Heart right ventricle (tissue), 16 donors: ENCODE measurements at places on chromosomes 2 and 18. TPM values are rescaled to one million over a fixed set of nuclear protein-coding genes. Genes with fewer than 3 reads are reported as not detected.

DNA sequence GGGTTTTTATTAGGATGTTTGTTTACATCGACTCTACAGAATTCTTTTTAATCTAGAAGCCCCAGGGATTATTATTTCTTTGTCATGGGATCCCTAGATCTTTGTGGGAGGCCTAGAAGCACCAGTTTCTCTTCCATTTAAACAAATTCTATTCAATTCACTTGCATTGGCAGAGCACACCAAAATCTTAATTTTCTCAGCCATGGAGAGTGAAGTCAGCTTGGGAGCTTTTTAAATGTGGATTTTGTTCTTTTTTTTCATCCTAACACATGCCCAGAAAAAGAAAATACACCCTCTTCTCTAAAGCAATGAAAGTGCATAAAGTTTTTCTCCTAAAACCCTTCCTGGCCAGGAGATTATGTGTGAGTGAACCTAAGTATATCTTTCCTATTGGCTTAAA is 38.5 kb downstream of the CDCA7 start:
- H3K36me3 ChIP-seq: no peaks in the 10 kb centered on the region
- no peak for DNase-seq
- no peaks in the 10 kb centered on the region for H3K4me1 ChIP-seq
- no peak overlapping the region for H3K4me3 ChIP-seq

DNA sequence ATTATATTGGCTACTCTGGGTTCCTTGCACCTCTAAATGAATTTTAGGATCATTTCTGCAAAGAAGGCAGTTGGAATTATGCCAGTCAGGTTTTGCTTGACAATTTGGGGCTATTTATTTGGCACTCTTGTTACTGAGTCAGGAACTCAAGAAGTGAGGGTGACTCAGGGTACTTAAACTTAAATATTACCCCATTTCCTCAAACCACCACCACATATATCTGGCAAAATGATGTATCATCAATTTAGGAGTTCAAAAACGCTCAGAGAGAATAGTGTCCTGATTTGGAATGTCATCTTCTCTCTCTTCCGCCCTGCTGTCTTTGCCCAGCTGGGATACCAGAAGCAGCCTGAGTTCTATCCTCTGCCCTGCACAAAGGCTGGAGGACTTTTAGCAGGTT is 2.4 kb upstream of the THNSL2 start:
- DNase-seq: no peak
- no peak overlapping the region for H3K4me3 ChIP-seq
- H3K27me3 ChIP-seq: no peaks in the 10 kb centered on the region
- H3K36me3 ChIP-seq: no peaks in the 10 kb centered on the region

DNA sequence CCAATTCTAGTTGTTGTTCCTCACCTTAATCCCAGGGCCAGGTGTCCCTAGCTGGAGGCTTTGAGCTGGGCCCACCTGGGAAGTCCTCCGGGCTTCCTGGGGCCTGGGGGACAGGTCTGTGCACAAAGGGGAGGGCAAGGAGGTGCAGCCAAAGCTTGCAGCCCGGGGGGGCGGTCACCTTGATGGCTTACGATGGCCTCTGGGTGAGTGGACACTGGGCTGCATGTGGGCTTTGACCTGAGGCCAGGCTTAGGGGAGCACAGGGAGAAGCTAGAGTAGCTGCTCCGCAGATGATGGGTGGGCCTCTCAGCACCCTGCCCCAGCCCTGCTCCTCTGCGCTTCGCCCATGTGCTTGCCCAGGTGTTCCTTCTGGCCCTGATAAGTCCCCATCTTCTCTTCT is 41.8 kb upstream of the HAAO start:
- no peak overlapping the region for H3K27ac ChIP-seq
- no peaks in the 10 kb centered on the region for H3K27me3 ChIP-seq
- no peak for DNase-seq
- H3K36me3 ChIP-seq: no peaks in the 10 kb centered on the region
- H3K4me3 ChIP-seq: no peak overlapping the region

DNA sequence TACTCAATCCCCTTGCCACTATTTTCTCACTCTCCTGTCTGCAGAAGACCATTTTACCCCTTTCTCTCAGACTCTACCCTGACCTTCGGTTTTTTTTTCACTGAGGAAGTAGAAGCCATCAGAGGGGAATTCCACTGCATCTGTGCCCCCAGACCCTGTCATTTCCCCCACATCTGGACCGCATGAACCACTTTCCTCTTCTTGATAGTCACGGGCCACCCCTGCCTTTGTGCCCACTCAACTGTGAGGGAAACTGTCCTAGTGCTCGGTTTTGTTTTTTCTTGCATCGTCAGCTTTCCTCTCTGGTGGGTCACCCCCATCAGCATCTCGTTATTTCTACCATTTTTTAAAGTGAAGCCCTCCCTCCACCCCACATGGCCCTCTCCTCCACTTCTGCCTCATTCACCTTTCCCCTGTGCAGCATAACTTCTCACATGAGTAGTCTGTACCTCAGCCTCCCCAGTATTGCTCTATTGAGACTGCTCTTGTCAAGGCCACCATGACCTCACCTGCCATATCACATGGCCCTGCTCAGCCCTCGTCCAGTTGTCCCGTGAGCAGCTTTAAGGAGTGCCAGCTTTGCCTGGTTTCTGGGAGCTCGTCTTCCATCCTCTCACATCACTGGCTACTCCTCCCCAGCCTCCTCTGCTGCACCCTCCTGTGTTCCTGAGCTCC is 32.4 kb downstream of the TMEM87B start:
- DNase-seq: no peak
- H3K36me3 ChIP-seq: peaks cover 97% of the 10 kb centered on the region
- H3K27ac ChIP-seq: no peak overlapping the region
- peaks cover 7% of the 10 kb centered on the region for H3K4me1 ChIP-seq
- H3K27me3 ChIP-seq: no peaks in the 10 kb centered on the region

The STPG4 gene
- not detected for total RNA-seq

- H3K27ac ChIP-seq: no peak overlapping the region
- no peak overlapping the region for H3K4me3 ChIP-seq
- no peaks in the 10 kb centered on the region for H3K36me3 ChIP-seq
- no peaks in the 10 kb centered on the region for H3K27me3 ChIP-seq
- no peak for DNase-seq
Measured at GRCh38 chr2:69764286-69765095, 22.6 kb downstream of the ANXA4 start.

DNA sequence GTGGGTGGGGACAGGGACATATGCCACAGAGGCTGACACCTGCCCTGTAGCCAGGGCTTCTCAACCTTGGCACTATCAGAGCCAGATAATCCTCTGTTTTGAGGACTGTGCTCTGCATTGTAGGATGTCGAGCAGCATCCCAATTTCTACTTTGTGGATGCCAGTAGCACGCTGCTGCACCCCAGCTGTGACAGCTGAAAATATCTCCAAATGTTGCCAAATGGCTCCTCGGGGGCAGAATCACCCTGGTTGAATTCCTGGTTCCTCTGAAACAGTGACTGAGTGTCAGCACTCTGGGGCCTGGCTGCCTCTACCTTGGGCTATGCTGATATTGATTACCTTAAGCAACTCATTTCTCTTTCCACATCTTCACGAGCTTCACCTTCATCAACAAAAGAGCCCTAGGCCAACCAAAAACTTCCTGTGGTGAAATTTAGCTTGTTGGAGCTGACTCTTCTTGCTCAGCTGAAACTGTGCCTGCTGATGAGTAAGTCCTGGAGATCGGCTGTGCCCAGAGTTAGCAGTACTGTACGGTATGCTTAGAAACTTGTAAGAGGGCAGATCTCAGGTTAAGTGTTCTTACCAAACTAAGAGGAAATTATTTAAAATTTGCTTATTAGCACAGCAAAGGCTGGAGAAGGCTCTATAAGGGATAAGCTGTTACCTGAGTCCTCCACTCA is 138.1 kb downstream of the SEPTIN10 start:
- no peak overlapping the region for H3K27ac ChIP-seq
- no peaks in the 10 kb centered on the region for H3K27me3 ChIP-seq
- H3K4me3 ChIP-seq: no peak overlapping the region
- H3K36me3 ChIP-seq: no peaks in the 10 kb centered on the region
- H3K4me1 ChIP-seq: peaks cover 6% of the 10 kb centered on the region

The ACTR2 gene
- total RNA-seq: 115 TPM

The AFF3 gene
- total RNA-seq: 4.9 TPM

The NAT8 gene
- total RNA-seq: not detected

The MOB1A gene
- 65.3 TPM for total RNA-seq

DNA sequence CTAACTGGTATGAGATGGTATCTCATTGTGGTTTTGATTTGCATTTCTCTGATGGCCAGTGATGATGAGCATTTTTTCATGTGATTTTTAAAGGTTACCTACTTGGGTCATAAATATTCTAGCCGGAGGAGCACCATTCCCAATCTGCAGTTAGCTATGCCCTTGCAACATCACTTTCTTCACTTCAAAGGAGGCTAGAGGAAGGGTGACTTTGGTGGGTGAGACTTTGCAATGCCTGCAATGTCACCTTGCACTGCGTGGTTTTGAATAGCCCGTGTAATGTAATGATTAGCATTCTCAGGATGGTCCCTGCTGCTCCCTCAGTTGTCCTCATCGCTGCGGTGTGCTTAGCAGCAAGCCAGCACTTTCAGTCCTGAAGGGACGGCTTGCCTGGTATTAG is 56.1 kb upstream of the CHRNA1 start:
- H3K4me1 ChIP-seq: no peaks in the 10 kb centered on the region
- H3K27me3 ChIP-seq: no peaks in the 10 kb centered on the region
- H3K36me3 ChIP-seq: no peaks in the 10 kb centered on the region
- no peak overlapping the region for H3K4me3 ChIP-seq

The PROM2 gene
- total RNA-seq: 0.83 TPM

GRCh38 chr2:11480406-11480805 is 14.4 kb upstream of the E2F6 start:
- DNase-seq: no peak
- H3K27ac ChIP-seq: no peak overlapping the region
- peaks cover 24% of the 10 kb centered on the region for H3K27me3 ChIP-seq
- no peak overlapping the region for H3K4me3 ChIP-seq

The ERFE gene
- total RNA-seq: 0.55 TPM

GRCh38 chr18:12031846-12032245 is 50.5 kb downstream of the IMPA2 start:
- no peak overlapping the region for H3K27ac ChIP-seq
- H3K4me3 ChIP-seq: no peak overlapping the region
- H3K36me3 ChIP-seq: peaks cover 32% of the 10 kb centered on the region
- H3K27me3 ChIP-seq: no peaks in the 10 kb centered on the region
- DNase-seq: peak; percentile 59

- H3K36me3 ChIP-seq: no peaks in the 10 kb centered on the region
- H3K27ac ChIP-seq: no peak overlapping the region
- H3K27me3 ChIP-seq: no peaks in the 10 kb centered on the region
- H3K4me1 ChIP-seq: peaks cover 13% of the 10 kb centered on the region
- no peak for DNase-seq
Measured at GRCh38 chr2:11812466-11813248, 66.2 kb downstream of the LPIN1 start.

The DNAJC5G gene
- 2.9 TPM for total RNA-seq

DNA sequence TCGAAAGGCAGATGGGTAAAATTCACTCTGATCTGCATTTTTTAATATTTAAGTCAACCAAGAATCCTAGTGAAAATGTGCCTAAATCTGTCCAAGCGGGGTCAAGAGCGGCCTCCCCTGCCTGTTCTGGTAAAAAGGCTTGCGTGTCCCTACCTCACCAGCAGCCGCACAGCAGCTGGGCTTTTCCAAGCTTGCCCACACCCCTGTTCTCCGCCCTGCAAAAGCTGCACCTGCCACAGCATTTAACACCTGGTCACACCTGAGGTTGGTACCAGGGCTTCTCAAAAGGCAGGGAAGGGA is 25.8 kb upstream of the TMEM182 start:
- peaks cover 9% of the 10 kb centered on the region for H3K36me3 ChIP-seq
- peak overlapping the region; percentile 76 for H3K4me3 ChIP-seq
- peak overlapping the region; percentile 79 for H3K27ac ChIP-seq
- DNase-seq: no peak

DNA sequence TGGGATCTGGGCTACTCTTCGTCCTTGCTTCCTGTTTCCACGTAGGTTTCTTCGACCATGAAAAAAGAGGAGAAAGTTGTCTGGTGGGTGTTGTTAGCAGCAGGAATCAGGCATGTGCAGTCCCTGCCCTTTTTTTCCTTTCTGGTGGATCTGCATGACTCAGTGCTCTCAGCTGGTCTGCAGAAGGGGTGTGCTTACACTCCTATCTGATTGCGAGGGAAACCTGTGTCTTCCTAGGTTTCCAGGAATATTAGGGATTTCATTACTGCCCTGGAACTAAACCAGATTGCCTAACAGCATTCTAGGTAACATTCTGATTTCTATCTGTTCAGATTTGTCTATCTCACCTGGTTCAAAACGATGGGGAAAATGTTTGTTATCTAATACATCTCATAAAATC is 174.3 kb downstream of the CCDC102B start:
- H3K27ac ChIP-seq: no peak overlapping the region
- no peak overlapping the region for H3K4me3 ChIP-seq
- DNase-seq: no peak
- no peaks in the 10 kb centered on the region for H3K36me3 ChIP-seq

DNA sequence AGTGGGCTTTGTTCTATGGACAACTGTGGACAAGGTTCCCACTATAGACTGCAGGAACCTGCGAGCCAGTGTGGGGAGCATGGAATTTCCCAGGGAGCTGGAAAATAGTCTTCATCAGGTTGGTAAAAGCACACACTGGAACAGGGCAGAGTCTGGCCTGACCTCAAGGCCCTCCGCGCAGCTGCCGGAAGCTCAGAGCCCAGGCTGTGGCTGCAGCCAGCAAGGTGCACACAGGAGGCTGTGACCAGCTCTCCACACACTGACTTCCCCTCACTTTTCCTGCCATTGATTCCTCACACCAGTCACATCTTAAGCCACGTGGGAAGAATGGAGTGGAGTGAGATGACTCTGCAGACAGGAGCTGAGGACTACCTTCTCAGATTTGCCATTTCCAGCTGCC is 19.1 kb downstream of the MAL start:
- H3K4me3 ChIP-seq: no peak overlapping the region
- no peaks in the 10 kb centered on the region for H3K36me3 ChIP-seq

The SPAST gene
- 8.4 TPM for total RNA-seq

- no peaks in the 10 kb centered on the region for H3K36me3 ChIP-seq
- DNase-seq: no peak
- no peaks in the 10 kb centered on the region for H3K27me3 ChIP-seq
- H3K4me3 ChIP-seq: no peak overlapping the region
Measured at GRCh38 chr18:6248017-6248416, 166.7 kb downstream of the L3MBTL4 start.

GRCh38 chr2:69450735-69451416 is 13.6 kb upstream of the NFU1 start:
- DNase-seq: no peak
- H3K27ac ChIP-seq: no peak overlapping the region
- H3K4me1 ChIP-seq: no peaks in the 10 kb centered on the region
- no peak overlapping the region for H3K4me3 ChIP-seq

DNA sequence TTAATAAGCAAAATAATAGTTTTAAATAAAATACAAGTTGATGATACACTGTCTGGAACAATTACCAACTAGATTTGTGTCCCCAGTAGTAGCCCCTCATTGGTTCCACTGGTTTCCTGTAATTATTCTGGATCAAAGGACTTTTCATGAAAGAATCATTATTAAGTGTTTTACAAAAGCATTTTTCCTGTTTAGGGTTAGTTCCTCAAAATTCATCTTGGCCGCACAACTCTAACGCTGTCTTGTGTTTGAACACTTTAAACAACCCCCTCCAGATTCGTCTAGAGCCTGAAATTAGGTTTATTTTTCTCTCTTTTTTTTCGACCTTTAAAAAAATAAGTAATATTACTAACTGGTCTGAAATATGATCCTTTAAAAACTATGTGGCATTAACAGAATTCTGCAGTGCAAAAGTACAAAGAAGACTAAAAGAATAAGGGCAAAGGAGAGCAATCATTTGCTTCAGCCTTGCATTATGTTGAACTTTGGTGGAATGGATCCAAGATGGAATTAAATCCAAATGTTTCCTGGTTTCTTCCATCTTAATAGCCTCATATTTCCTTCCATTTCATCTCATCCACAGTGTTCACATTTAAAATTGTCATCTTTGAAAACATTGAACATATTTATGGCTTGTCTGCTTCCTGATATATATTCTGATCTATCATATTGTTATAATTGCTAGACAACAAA is 678.4 kb downstream of the IRS1 start:
- H3K36me3 ChIP-seq: no peaks in the 10 kb centered on the region
- H3K4me3 ChIP-seq: no peak overlapping the region
- H3K4me1 ChIP-seq: peaks cover 14% of the 10 kb centered on the region
